ENCODE measurements at places on chromosomes 16 and 17.
A peak's percentile ranks its signal among the peaks of the same experiment; 100 is the strongest.

DNA sequence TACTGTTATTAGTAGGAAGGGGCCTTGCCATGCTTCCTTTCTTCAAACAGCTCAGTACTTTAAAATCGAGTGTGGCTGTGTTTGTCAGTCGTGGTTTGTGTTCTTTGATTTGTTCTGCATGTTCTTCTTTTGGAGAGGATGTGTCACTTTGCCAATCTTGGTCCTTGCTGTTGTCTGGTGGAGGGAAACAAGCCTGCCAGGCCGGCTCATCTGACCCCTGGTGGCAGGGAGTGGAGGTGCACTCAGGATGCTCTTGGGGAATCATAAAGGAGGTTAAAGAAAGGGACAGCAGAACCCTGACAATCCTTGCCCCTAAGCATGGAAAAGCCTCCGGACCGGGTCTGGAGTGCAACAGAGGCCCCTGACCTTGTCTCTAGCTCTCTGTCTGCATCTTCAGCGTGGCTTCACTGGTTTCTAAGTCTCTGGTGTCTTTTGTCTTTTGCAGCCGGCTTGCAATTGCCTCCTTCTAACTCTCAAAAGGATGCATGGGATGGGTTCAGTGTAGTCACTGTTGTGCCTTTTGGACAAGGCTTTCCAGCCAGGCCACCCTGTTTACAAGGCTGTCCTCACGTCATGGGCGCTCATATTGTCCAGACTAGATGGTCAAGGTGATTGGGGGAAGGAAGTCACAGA lies 135.8 kb downstream of the WWOX start:
- DNase-seq, result peak; percentile 65

GRCh38 chr17:71413935-71414334 lies 706.9 kb upstream of the SOX9 start:
- no peak for DNase-seq

GRCh38 chr16:85681255-85681654 lies 7.5 kb downstream of the GINS2 start:
- DNase-seq, result no peak

- DNase-seq, result no peak
These were observed 18.0 kb upstream of the BRD7 start for GRCh38 chr16:50386774-50387173.
